ENCODE measurements at places on chromosomes 7 and 10. TPM values are rescaled to one million over a fixed set of nuclear protein-coding genes. Genes with fewer than 3 reads are reported as not detected.
A peak's percentile ranks its signal among the peaks of the same experiment; 100 is the strongest.

DNA sequence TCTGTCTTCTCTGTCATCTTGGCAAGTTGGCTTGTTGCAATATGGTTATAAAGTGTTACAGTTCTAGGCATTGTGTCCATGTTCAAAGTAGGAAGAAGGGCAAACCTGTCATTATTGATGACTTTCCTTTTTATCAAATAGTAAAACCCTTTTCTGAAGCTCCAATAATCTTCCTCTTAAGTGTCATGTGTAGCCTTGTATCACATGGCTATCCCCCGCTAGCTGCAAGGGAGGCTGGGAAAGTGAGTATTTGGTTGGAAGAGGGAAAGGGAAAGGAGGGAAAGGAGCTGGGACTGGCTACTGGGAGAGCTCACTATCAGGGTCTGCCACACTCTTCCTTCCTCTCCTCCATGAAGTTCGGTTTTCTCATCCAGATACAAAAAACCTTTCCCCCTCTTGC lies 45.2 kb upstream of the FAM180A start:
- H3K4me3 ChIP-seq, result no peak overlapping the region
- no peaks in the 10 kb centered on the region for H3K36me3 ChIP-seq
- DNase-seq, result no peak
- H3K27me3 ChIP-seq, result peaks cover 2% of the 10 kb centered on the region
- H3K27ac ChIP-seq, result no peak overlapping the region

- H3K4me3 ChIP-seq, result peak overlapping the region; percentile 92
- H3K36me3 ChIP-seq, result peaks cover 32% of the 10 kb centered on the region
- peaks cover 38% of the 10 kb centered on the region for H3K4me1 ChIP-seq
- H3K27ac ChIP-seq, result peak overlapping the region; percentile 96
- H3K27me3 ChIP-seq, result no peaks in the 10 kb centered on the region
These were observed 772 bp upstream of the ZSCAN25 start for GRCh38 chr7:99615989-99616358.

- no peak overlapping the region for H3K4me3 ChIP-seq
- peaks cover 3% of the 10 kb centered on the region for H3K36me3 ChIP-seq
- H3K4me1 ChIP-seq, result peaks cover 26% of the 10 kb centered on the region
These were observed 2.6 kb upstream of the BMPR1A start for GRCh38 chr10:86753638-86754434.

DNA sequence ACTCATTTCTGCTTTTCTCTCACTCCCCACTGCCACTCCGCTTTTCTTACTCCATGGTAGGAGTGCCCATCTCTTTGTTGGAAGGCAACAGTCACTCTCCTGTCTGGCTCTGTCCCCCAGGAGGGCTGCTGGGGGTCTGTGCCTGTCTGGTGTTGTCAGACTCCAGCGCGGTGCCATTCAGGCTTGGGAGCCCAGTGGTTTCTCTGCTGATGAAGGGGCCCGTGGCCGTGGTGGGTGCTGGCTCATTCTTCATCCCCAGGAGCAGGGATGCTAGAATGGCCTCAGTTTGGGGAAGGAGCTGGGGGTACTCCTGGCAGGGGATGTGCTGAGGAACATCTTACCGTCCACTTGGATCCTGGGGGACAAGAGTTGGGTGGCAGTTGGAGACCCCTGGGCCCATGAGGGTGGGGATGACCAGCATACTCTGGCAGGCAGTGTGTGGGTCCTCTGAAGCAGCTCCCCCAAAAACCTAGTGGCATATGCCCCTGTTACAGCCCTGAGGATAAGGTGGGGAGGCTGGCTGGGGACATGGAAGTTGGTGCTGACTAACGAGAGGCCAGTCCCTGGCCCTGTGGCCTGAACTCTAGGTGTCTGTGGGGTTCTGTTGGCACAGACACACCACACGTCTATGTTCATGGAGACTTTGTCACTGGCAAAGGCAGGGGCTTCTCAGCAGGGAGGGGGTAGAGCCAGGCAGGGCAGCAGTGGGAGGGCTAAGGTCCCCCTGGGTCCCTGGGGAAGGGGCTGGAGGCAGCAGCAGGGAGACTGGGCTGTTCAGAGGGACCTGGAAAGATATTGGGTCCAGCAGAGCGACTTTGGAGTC lies 102.8 kb upstream of the RET start:
- no peaks in the 10 kb centered on the region for H3K4me1 ChIP-seq
- no peaks in the 10 kb centered on the region for H3K36me3 ChIP-seq
- H3K4me3 ChIP-seq, result no peak overlapping the region
- H3K27ac ChIP-seq, result no peak overlapping the region
- no peak for DNase-seq

Gene CALY
- not detected for total RNA-seq

Measured in activated CD4-positive, alpha-beta T cell treated with anti-CD3 and anti-CD28 coated beads for 36 hours (primary cell).